ENCODE measurements at places on chromosomes 11 and 22. TPM values are rescaled to one million over a fixed set of nuclear protein-coding genes. Genes with fewer than 3 reads are reported as not detected.

Gene GLYAT
- total RNA-seq: not detected

DNA sequence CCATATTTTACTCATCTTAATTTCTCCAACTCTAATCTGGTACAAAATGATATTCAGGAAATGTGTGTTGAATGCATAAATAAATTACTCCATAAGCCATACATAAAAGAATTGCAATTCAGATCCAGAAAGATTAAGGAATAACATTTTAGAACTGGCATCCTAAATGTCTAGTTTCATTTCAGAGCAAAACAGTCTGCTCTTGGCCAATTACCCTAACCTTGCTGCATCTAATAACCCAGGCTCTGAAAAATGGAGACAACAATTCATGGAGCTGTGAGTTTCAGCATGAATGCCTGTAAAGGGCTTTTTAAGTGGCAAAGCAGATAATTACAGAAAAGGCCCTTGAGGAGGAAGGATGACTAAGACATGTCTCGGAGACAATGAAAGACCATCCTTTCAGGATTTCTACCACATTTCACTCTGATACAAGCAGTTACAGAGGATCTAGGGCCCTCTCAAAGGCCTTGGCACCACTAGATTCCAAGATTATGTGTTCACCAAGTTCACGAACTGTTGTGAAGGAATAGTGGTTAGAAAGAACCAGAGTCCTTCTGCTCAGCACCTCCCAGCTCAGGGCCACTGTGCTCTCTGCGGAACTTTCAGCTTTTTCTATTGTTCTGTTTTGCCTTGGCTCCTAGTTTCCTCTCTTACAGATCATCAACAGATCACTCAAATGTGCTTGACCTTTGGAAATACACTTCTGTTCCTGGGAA lies 157.6 kb upstream of the BLID start:
- no peak for DNase-seq

GRCh38 chr11:71977090-71977489 lies 21.6 kb upstream of the IL18BP start:
- no peak for DNase-seq

Gene SLC6A5
- 0.11 TPM for total RNA-seq

Gene OR51B4
- not detected for total RNA-seq

DNA sequence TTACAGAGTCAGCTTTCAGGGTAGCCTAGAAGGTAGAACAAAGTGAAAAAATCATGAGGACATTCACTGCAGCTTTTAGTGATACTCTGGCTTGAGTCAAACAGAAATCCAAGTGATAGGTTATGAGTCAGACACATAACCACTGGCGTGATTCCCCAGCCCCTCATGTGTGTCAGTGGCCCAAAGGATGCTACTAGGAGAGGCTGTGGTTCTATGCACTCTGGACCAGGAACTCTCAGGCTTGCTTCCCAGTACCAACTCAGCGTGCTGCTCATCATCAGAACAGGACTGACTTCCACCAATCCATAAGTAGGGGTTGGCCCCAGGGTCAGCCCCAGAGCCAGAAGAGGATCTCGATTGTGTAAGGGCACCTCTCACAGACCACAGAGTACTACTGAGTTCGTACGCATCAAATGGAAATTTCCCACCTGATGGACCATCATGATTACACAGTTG lies 116.8 kb downstream of the MED15 start:
- DNase-seq: no peak

DNA sequence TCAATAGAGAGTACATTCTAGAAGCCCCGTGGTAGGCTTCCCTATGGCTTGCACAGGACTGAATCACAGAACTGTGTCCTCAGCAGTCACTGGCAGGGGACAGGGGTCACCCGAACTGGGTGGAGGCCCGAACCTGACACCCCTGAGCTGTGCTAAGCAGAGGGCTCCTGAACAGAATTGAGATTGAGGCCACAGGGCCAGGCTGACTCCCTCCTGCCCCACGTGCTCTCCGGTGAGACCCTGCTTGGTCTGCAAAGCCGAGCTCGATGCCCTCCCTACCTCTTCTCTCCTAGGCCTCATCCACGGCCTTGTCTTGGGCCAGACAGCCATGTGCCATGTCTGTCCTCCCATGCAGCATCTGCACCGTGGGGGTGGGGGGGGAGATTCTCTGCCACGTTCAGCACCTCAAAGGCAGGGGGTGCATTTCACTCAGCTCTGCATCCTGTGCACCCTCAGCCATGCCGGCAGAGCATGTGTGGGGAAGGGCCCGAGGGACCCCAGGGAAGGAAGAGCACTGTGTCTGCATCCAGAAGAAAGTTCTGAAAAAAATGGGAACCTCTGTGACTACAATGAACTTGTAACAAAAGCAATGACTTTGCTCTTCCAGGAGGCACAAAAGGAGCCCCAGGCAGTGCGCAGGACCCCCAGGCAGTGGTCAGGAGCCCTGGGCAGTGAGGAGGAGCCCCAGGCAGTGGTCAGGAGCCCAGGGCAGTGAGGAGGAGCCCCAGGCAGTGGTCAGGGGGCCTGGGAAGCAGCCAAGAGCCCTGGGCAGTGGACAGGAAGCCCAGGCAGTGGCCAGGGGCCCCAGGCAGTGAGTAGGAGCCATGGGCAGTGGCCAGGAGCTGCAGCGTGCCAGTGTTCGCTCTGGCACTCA lies 76.7 kb upstream of the SEPTIN5 start:
- no peak for DNase-seq

Gene SYT12
- 0.59 TPM for total RNA-seq

GRCh38 chr22:48393885-48394284 lies 1433.8 kb downstream of the BRD1 start:
- DNase-seq: peak; percentile 21

DNA sequence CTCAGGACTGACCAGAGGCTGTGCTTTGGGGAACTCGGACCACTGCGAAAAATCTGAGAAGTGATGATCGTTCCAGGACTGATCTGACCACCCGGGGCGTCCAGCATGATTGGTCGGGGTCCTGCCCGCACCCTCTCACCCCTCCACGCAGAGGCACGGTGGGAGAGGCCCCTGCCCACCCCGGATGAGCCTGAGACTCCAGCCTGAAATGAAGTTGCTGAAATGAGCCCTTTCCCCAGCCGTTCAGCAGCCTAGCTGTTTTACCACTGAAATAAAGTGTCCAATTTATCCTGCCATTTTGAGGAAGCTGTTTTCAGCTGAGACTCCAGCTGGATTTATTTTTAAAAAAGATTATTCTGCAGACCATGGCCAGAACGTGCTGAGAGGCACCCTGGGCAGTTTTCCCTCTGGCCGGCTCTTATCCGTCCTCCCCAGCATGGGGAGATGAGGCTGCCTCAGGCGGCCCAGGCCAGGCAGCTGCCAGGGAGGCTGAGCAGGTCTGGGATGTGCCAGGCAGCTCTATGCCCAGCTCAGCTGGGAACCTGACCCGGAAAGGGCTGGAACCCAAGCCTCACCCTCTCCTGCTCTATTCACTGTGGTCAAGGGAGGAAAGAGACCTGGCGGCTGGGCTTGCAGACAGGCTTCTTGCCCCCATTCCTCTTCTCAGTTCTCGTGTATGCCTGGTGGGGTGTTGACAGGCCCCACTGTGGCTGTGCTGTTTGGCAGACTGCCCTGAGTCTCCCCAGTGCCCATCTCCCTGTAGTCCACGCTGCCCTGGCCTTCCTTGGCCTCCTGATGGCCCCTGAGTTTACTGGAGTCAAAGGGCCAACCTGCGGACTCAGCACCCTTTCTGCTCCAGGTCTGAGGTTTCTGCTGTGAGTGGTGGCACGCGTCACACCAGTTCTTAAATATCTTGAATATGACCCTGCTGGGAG lies 161.0 kb upstream of the B3GAT1 start:
- DNase-seq: peak; percentile 52

- DNase-seq: no peak
These were observed 2.1 kb upstream of the GNAZ start for GRCh38 chr22:23068096-23068831.

Gene C11orf87
- total RNA-seq: not detected

Gene NXPE1
- not detected for total RNA-seq

DNA sequence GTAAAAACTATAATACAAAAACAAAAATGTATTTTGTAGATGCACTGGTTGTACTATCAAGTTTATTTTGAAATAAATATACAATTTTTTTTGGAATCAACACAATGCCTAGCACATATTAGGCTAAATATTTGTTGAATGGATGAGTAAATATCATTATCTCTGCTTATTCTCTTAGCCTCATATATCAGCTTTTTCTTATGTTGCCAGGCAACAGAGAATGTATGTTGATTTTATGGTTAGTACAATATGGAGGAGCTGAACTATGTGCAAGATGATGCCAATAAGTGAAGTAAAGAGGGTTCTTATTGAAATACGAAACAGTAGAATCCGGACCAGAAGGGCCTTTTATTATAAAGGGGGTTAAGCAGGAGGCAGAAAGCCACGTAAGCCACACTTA lies 94.9 kb downstream of the FAR1 start:
- DNase-seq: no peak

GRCh38 chr11:60318726-60319125 lies 8.3 kb upstream of the MS4A6E start:
- DNase-seq: no peak

DNA sequence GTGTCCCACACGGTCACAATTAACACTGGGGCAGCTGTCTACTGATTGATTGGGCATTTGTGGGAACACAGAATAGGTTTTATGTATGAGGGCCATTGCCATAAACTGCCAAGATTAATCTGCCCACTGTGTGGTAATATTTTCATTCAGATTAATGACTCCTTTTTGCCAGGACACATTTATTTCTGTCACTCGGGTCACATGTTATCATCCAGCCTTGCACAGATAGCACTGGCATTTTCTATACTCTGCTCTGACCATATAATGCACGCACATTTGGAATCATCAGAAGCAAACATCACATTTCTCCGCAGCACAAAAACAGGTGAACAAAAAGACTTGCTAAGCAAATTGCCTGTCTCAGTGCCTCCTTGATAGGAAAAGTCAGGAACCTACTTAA lies 138.3 kb downstream of the CADM1 start:
- DNase-seq: no peak

GRCh38 chr11:113384551-113384950 lies 3.0 kb upstream of the ANKK1 start:
- DNase-seq: no peak

- no peak for DNase-seq
These were observed 2.4 kb downstream of the DDTL start for GRCh38 chr22:23969071-23969470.

- DNase-seq: peak; percentile 89
These were observed 615 bp downstream of the FADS3 start for GRCh38 chr11:61890529-61891330.

DNA sequence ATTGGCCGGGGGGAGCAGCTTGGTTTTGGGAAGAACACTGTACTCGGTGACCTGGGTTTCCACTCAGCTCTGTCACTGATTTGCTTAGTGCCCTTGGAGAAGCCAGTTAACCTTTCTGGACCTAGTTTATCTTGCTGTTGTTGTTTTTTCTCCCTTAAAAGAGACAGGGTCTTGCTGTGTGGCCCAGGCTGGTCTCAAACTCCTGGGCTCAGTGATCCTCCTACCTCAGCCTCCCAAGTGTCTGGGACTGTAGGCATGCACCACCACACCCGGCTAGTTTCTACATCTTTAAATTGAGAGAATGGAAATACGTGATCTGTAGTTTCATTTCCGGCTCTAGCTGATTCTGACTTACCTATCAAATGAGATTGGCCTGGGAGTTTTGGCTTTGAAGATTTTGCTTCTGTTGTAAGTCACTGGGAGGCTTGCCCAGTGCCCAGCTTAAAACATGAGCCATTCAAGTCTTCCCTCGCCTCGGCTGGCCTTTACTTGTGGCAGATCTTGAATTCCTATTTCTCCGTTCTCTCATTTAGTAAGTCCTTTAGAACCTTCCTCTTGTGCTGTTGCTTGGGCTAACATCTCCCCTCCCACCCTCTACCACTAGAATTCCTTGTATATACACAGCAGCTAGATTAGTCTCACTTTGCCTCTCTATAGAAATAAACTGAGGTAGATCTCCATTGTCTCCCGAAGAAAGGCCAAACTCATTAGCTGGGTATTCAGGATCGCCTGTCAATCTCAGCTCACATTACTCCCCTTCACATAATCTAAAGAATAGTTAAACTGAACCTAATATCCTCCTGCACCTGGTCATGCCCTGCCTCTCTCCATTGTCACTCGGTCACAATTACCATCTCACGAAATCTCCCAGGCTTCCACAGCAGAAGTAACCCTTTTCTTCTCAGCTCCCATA lies 87.7 kb upstream of the SLC25A18 start:
- no peak for DNase-seq

- no peak for DNase-seq
These were observed 34.8 kb downstream of the TSG101 start for GRCh38 chr11:18491924-18492323.

DNA sequence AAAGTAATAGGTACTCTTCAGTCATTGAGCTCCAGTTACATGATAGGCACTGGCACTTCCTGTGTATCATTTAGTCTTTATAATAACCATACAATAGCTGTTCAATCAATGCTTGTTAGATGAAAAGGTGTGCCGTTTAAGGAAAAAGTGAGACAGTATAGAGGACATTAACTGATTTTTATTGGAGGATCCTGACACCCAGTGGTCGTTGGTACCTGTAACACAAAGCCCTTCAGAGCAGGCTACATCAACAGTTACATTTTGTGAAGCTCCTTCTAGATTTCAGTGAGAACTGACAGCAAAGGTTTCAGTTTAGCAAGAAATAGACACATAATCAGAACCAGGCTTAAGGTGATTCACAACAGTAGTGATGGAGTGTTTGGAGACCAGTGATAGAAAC lies 44.2 kb downstream of the CCDC81 start:
- DNase-seq: no peak

GRCh38 chr11:17513853-17514252 lies 30.4 kb downstream of the USH1C start:
- DNase-seq: no peak

Gene RASD2
- 3.1 TPM for total RNA-seq

- peak; percentile 73 for DNase-seq
These were observed 30.0 kb upstream of the WNT11 start for GRCh38 chr11:76236092-76236999.

- DNase-seq: peak; percentile 23
These were observed 36.0 kb downstream of the SYN3 start for GRCh38 chr22:33022231-33022630.

DNA sequence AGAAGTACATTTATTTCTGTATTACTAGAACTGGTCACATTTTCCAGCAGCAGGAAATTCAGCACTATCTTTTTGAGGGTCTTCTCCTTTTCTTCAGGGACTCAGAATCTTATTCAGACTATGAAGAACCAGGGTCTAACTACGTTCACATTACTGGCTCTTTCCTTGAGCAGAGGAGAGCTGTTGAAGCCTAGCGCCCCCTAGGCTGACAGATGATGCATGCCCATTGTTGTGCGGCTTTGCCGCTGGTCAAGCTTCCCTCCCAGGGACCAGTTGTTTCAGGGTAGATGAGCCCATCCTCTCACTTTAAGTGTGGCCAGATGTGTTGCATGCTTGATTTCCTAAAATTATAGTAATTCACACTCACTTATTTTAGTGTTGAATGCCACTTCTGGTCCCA lies 168.2 kb upstream of the PDGFD start:
- DNase-seq: no peak
